Stimulated activated CD4-positive, alpha-beta T cell treated with anti-CD3 and anti-CD28 coated beads, Interleukin-1b, Interleukin-23, amount 100 ng/mL, for 4 hours (primary cell): ENCODE measurements at places on chromosomes 4 and X.

- DNase-seq, result no peak
Measured at GRCh38 chr4:48228949-48229348, 40.7 kb downstream of the TEC start.

DNA sequence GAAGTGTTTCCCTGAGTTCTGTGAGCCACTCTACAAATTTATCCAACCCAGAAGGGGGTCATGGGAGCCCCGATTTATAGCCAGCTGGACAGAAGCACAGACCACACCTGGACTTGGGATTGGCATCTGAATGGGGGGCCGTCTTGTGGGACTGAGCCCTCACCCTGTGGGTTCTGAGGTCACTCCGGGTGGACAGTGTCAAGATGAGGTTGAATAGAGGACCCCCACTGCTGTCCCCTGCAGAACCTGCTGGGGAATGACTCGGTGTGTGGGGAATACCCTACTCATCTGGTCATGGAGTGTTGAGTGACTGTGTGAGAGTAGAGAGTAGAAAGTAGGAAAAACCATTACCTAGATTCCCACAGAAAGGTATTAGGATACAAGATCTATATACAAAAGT is 67.5 kb downstream of the ZFYVE28 start:
- DNase-seq, result no peak

- no peak for DNase-seq
Measured at GRCh38 chr4:138772366-138772765, 243.2 kb upstream of the NOCT start.

- DNase-seq, result no peak
Measured at GRCh38 chrX:25015486-25016360, at the start of gene ARX. ARX (minus strand) TSS chrX:25015965; CDS start chrX:25015737, 228 bp downstream.

GRCh38 chrX:126551306-126551705 is 1.3 kb downstream of the DCAF12L1 start:
- no peak for DNase-seq

- no peak for DNase-seq
Measured at GRCh38 chr4:70831293-70831692, 8.4 kb downstream of the GRSF1 start.

- DNase-seq, result no peak
Measured at GRCh38 chr4:155615081-155615887, 51.4 kb upstream of the GUCY1A1 start.

- DNase-seq, result no peak
Measured at GRCh38 chr4:41104155-41104554, 110.2 kb downstream of the APBB2 start.

DNA sequence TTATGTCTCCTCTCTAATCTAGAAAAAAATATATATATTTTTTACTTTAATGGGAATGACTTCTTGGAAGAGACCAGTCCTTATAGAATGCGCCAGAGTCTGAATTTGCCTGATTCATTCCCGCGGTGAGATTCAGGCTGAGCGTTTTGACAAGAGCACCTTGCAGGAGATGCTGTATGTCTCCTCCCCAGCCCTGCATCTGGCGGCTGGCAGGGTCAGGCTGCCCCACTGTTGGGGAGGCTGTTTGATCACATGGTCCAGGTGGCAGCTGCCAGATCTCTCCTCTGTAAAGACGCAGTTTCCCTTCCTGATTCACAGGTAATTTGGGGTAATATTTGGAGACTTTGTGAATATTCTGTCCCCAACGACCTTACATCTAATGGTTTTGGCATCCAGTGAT is 9.7 kb downstream of the PDZD4 start:
- DNase-seq, result no peak

DNA sequence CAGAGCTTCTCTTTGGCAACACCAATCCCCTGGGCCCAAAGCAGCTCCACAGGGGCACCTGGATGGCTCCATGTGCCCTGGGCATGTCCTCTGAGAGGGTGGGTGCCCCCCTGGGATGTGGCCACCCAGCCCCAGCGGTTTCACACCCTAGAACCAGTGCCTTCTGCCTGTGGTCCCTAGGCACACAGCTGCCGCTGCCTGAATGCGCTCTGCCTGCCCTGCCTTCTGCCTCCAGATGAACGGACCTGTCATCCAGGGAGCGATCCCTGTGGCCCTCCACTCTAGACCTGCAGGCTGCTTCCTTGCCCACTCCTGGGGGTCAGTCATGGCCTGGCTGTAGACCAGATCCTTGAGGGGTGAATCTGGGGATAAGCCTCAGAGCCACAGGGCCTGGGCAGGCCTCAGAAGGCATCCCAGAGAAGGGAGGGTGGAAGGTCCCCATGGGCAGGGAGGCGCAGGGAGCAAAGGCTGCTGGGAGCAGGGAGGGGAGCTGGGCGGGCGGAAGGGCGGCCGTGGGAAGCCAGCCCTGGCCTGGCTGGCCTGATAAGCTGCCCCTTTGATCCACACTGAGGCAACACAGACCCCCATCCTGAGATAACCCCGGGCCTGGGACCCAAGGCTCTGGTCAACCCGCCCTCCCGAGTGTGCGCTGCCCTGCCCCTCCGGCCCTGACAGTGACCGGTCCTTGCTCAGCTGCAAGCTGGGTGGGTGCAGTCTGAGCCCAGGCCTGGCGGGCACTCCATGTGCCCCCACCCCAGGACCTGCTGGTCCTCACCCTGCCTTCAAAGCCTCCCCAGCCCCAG is 8.1 kb upstream of the FGFR3 start:
- DNase-seq, result no peak

GRCh38 chr4:1285151-1285789 is 4.4 kb upstream of the MAEA start:
- no peak for DNase-seq

DNA sequence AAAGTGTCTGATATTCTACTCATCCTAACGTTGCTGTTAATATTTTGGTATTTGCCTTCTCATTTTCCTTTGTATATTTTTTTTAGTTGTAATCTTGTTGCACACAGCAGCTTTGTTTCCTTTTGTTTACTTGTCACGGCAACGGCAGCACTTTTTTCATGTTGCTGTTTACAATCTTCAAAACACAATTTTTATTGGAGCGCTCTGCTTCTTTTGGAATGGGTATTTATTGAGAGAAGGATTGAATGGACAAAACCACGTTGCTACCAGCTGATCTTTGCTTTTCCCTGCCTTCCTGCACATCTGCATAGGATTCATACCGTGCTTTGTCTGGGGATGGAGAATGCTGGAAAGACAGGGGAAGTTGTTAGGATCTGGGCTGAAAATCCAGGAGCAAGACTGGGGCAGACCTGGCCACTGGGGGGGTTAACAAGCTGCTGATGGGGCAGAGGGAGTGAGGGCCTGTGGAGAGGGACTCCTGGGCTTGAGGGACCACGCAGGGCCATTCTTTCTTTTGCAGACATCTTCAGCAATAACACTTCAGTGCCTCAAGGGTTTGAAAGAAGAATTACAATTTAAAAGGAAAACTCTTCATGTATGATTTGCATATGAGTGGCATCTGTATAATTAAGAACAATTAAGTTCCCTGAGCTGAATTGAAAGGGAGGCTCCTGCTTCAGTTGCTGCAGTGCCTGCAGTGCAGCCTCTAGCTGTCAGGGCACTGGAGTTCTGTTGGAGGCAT is 69.8 kb downstream of the TMEM131L start:
- no peak for DNase-seq

- DNase-seq, result no peak
Measured at GRCh38 chr4:132792310-132792709, 356.8 kb upstream of the PCDH10 start.
